SK-MEL-5 (cell line): ENCODE measurements at places on chromosomes 6 and 20. TPM values are rescaled to one million over a fixed set of nuclear protein-coding genes. Genes with fewer than 3 reads are reported as not detected.

GRCh38 chr6:91412532-91412931, 825.7 kb upstream of the MAP3K7 start:
- DNase-seq, result peak; percentile 6

DNA sequence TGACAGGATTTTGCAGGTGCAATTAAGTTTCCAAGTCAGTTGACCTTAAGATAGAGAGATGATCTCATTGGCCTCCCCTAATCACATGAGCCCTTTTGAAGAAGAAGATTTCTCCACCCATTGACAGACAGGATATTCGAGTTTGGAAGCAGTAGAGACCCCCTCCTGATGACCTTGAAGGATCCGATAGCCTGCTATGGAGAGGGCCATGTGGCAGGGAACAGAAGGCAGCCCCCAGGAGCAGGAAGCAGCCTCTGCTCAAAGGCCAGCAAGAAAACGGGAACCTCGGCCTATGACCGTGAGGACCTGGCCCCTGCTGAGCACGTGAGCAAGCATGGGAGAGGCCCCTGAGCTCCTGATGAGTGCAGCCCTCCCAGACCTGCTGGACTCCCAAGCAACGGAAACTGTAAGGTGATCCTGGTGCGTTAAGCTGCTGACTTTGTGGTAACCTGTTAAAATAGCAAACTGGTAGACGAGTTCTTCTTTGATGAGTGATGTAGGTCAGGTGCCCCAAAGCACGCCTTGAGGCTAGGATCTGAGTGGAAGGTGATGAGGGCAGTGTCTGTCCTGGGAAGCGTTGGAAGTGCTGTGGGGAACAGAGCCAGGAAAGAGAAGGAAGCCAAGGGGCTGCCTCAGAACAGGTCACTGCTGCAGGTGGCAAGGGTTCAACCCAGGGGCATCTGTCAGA, 18.5 kb upstream of the TUBB2A start:
- no peak for DNase-seq

DNA sequence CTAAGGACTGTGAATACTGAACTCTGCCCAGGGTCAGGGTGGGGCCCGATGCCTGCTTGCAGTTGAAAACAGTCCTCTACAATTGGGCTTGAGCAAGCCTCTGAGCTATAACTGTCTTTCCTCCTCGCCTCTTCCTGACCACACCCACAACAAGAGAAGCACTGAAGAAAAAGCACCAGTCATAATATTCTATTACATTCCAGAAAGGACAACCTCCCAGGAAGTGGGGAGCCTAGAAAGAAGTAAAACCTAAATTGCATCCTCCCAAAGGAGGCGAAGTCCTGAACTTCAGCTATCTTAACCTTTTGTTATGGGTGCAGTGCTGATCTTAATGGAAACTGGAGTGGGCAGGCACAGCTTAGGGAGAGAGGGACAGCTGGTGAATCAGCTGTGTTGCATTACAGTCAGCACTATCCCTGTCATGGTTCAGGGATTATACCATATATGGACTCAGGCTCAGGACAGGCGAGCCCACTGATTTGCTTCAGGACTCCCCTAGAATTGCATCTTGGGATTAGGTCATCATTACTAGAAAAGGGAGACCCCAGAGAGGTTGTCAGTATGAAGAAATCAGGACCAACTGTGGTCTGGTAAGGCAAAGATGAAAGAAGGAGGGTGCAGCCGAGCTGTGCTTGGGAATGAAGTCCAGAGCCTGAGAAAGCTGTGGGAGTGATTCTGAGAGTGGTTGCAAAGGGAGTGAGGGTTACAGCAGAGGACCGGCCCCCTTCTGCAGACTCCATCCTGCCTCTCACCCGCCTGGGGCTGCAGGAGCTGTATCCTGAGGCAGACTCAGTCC, 18.3 kb upstream of the TRAM2 start:
- no peak for DNase-seq

- no peak for DNase-seq
Measured at GRCh38 chr6:34813028-34813713, 21.3 kb downstream of the BLTP3A start.

GRCh38 chr20:51329845-51330244, 212.7 kb downstream of the NFATC2 start:
- DNase-seq, result no peak

- no peak for DNase-seq
Measured at GRCh38 chr6:145138469-145139139, 596.7 kb downstream of the EPM2A start.

DNA sequence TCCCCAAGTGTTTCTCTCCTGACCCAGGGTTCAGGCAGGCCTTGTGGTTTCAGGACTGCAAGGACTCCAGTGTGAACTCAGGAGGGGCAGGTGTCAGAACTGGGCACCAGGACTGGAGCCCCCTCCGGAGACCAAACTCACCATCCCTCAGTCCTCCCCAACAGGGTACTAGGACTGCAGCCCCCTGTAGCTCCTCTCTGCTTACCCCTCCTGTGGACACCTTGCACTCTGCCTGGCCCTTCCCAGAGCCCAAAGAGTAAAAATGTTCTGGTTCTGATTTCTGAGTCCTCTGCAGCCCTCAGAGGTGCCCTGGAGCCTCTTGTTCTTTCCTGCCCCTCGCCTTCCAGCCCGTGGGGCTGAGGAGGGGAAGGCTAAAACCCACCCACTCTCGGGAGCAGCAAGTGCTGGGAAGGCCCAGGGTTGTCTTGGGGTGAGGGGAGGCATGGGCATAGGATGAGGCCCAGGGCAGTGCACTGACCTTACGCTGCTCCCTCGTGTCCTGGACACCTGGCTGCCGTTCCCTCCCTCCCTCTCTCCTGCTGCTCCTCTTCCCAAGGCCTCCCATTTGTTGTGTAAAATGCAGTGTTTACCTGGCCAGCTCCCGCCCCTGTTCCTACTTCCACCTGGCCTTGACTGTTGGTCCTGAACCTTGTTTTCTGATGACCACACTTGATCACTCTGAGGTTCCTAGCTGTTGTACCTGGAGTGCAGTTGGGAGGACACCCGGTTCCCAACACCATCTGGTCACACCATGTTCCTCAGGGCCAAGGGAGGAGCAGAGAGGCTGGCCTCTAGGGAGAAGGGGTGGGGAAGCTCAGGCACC, 9.9 kb downstream of the CNPY3 start:
- no peak for DNase-seq

DNA sequence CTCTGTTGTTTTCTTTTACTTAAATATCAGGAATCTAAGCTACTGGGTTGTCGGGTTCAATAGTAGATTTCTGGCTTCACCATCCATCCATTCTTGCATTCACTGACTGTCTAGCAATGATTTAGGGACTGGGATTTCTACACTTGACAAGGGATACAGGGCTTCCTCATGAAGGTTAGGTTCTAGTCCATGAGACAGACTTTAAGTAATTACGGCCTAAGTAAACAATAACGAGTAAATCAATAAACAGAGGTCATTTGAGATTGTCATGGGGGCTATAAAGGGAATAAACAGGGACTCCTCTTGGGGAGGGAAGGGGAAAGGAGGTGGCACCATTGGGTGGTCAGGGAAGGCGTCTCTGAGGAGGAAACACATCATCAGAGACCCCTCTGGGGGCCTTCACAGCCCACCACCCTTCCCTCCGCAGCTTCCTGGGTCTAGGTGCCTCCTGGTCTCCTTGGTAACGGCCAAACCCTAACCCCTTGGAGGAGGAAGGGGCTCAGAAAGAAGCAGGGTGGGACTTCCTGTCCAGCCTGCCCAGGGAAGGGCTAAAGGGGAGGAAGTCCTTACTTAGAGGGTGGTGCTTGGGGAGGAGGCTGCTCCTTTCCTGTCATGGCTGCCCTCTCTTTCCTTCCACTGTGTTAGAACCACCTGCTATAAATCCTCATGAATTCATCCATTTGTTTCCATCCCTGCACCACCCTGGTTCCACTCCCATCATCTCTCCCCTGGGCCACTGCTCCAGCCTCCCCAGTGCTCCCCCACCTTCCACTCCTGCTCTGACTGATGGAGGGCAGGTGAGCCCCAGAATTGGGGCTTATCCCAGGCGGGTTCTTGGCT, 33.3 kb downstream of the BPIFB4 start:
- DNase-seq, result no peak

GRCh38 chr20:10231290-10231689, 12.7 kb downstream of the SNAP25 start:
- DNase-seq, result no peak

- DNase-seq, result no peak
Measured at GRCh38 chr6:162798546-162799266, 70.9 kb downstream of the PACRG start.

DNA sequence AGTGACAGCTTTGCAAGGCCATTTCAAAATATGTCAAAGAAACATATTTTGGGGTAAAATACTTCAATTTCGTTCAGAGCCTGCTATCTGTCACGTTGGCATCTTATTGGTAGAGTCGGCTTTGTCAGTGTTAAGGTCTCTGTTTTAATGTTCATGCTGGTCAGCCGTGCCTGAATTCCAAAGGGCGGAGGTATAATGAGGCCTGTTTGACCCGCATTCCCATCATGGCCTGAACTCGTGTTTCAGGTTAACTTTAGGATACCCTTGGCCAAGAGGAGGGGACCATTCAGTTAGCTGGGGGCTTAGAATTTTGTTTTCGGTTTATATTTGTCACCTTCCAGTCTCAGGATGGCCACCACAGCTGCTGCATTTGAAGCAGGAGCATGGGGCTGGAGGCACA, 236.4 kb downstream of the NFATC2 start:
- DNase-seq, result no peak

Gene FAM184A
- total RNA-seq, result 4.1 and 4.7 TPM in 2 replicates

Gene SMLR1
- not detected in 2 replicates for total RNA-seq

Gene C4B
- total RNA-seq, result 0.45 and 2.2 TPM in 2 replicates

Gene SLC22A1
- total RNA-seq, result 0.13 and 0.95 TPM in 2 replicates

Gene PHF1
- 19.8 and 20.6 TPM in 2 replicates for total RNA-seq

Gene GMEB2
- total RNA-seq, result 8.5 and 10.5 TPM in 2 replicates

Gene TMEM217
- 0.11 and 0.40 TPM in 2 replicates for total RNA-seq

Gene FKBP1C
- 0.98 and 1.4 TPM in 2 replicates for total RNA-seq
